ENCODE measurements at places on chromosomes 11 and 22. TPM values are rescaled to one million over a fixed set of nuclear protein-coding genes. Genes with fewer than 3 reads are reported as not detected.

The ARFGAP3 gene
- 70.1 TPM for total RNA-seq

DNA sequence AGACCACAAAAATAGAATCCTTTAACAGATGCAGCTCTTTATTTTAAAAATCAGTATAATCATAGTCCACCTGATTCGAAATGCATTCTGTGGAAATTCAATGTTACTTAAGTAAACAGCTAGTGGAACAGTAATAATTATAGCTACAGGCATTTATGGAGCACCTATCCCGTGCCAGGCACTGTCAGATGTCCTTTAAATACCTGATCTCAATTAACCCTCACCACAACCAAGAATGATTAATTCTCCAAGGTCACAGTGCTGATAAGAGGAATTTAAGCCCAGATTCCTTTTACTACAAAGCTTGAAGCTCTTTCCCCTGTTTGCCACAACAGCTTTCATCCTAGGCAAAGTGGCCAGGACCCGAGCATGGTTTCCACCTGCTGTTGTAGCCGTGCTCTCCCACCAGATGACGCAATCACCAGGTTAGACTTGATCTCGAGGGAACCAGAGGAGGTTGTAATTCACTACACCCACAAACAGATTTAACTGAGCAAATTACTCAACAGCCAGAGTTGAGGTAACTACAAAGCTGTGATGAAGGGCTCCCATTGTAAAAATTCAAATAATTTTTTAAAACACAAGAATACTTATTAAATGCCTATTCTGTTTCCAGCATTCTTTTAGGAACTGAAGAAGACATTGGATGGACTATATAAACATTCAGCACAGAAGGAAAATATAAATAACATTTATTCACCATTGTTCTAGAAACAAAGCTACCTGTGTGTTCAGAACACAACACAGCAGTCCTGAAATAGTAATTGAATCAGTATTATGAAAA, 10.3 kb downstream of the PRDM10 start:
- DNase-seq: peak; percentile 22

- no peak for DNase-seq
These were observed 28.0 kb downstream of the RDX start for GRCh38 chr11:110268441-110268840.

DNA sequence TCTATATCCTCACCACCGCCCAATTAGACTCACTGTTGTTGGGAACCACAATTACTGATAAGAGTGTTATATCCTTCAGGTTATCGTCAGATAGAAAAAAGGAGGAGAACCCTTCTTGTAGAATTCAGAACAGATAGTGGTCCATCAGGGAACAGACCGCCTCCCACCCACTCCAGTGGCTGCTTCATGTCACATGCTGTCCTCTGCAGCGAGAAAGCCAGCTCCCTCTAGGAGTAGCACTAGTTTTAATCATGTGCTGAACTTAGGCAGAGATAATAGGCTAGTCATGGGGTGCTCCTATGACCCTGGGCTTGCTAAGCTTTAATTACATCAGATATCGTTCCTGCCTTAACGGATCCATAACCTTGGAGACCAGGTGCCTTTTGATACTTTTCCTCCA, 51.5 kb upstream of the RAB1B start:
- DNase-seq: no peak

GRCh38 chr11:106683435-106683834, 334.8 kb downstream of the GUCY1A2 start:
- DNase-seq: no peak

DNA sequence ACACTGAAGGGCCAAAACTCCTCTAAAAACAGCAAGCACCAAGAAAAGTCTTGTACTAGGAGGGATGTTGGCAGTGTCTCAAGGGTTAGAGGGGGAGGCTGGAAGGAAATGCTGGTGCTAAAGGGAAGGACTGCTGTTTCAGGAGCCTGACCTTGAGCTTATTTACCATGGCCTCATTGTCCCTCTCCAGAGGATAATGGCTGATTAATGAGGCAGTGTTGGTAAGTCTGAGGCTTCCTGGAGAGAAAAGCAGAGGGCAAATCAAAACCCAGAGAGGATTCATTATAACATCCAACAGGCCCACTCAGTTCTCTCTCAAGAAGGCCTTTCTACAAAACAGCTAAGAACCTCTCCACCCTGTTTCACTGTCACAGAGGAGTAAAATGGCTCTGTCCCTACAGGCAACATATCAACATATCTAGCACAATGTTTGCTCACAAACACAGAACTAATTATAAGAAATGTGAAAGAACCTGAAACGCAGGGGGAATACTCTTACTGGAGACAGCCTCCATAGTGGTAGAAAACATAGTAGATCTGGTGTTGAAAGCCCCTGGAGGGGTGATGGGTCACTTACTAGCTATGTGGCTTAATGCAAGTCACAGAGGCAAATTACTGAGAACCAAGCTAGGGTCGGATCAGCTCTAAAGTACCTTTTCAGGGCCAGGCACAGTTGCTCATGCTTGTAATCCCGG, 31.4 kb downstream of the NUMA1 start:
- no peak for DNase-seq

DNA sequence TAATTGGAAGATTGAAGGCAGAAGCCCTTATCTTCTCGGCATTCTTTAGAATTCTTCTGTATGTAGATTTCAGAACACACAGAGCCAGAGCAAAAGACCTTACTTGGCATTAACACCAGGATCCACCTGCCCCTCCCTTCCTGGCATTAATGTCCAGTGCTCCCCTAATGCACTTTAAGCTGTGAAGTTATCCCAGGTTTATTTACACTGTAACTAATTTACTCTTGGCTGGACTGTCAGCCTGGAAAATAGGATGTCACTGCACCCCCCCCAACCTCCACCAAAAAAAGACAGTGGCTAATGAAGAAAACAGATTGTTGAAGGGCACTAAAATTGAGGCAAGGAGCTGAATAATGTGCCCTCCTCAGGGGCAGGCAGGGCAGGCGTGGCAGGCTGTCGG, 30.1 kb downstream of the TIMP3 start:
- no peak for DNase-seq

All from IMR-90 (cell line).